ENCODE measurements at places on chromosomes 4 and X.
A peak's percentile ranks its signal among the peaks of the same experiment; 100 is the strongest.

- no peak for DNase-seq
Measured at GRCh38 chrX:1378306-1378759, 13.6 kb downstream of the SLC25A6 start.

- no peak for DNase-seq
Measured at GRCh38 chr4:26325191-26325590, 4.4 kb downstream of the RBPJ start.

DNA sequence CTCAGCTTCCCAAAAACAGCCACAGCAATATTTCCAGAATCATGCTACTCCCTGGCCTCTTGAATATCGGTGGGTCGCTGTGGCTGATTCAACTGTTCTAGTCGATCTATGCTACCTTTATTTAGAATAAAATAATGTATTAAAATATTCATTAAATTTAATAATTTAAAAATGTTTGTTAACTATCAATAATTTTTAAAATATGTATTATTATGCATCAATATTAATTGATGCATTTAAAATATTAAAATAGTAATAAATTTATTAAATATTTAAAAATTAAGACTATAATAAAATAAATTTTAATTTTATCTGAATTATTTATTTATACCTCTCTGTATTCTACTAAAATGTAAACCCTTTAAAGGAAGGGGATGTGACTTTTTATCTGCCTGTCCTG lies 19.0 kb downstream of the ARSD start:
- no peak for DNase-seq

DNA sequence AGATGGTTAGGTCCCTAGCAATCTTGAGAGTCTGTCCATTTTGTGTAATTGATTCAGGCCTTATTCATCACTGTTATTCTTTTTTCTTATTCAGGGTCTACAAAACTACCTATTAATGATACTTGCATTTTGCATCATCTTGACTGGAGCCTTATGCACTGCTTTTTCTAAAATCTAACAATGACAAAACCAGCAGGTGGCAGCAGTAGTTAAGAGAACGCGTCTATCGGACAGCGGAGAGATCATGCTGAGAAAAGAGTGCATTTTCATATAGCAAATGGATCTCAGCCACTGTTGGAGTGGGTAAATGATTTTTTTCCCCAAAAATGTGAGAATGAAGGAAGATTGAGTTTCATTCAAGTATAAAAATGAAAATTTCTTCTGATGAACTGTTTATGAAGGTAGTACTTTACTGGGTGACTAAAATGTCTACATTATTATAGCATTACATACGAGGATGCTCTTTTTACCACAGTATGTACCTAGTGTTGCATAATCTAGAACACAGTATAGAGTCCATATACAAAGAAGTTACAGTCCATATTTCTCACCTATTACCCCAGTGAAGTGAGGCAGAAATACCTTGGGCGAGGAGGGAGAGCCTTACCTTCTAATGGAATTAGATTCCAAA lies 43.2 kb downstream of the TMEM144 start:
- peak; percentile 39 for DNase-seq

DNA sequence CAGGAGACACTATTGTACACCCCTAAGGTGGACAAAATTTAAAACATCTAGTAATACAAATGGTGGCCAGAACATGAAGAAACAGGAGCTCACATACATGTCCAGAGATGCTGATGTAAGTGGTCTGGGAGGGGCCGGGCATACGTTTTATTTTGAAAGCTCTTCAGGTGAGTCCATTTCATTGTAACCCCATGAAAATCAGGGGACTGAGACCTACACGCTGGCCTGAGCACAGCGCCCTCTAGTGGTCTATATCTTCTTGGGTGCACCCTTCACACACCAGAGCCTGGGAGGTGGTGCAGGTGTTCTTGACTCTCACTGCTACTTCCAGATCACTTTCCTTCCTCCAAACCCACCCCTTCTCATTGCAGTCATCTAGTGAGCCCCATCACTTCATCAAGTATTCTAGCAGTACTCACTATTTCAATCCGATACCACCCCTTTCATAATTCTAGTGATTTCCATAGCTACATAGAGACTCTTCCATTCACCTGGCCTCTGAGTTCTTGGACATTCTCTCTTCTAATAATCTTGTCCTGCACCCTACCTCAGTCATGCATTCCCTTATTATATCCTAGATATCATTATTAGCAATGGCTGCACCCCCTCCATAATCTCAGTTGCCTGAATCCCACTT lies 4.3 kb upstream of the TLR6 start:
- no peak for DNase-seq

DNA sequence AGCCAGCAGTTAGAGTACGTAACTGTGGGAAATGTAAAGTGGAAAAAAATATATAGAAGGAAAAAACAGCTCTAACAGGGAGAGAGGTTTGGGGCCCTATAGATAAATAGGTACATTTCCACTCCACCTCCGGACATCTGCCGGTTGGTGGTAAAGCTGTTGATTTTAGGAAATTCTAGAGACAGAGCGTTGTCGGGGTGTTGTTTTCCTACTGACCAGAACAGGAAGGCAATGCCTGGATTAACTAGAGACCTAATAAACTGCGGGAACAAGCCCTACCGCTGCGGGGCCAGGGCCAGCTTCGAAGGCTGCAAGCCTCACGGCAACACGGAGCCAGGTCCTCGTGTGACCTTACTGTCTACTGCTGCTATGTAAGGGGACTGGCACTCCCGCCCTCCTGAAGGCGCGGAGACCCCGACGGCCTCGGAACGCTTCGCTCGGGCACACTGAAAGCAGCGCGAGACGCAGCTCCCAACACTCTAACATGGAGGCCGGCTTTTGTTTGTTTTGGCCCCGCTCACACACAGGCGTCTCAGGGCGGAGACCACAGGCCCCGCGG lies 702 bp upstream of the CDKN2AIP start:
- DNase-seq, result no peak

DNA sequence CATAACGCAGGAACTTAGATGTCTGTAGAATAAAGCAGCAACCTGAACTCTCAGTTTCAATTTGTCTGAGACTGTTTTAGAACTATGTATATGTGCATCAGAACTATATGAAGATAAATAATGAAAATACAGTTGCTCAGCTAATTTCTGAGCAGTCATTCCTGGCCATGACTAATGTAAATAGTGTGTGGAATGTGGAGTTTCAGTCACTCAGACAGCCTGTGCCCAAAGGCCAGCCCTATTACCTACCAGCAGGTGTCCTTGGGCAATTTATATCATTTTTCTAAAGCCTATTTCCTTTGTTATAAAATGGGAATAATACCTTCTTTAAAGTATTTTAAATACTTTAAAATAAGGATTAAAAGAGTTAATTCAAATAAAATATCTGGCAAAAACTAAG lies 56.0 kb upstream of the RELL1 start:
- DNase-seq, result no peak

- DNase-seq, result peak; percentile 27
Measured at GRCh38 chr4:8308144-8308543, 38.6 kb downstream of the HTRA3 start.

DNA sequence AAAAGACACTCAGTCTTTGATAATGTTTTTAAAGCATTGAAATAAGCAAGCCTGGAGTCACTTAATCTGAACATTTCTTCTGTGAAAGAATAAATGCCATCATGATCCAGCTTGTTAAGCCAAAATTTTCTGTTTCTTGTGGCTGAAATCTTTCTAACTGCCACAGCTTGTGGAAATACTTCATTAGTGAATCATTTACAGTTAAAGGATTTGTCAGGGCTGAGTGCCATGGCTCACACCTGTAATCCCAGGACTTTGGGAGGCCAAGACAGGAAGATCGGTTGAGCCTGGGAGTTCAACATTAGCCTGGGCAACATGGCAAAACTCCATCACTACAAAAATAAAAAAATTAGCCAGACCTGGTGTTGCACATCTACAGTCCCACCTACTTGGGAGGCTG lies 93.3 kb upstream of the PDE5A start:
- no peak for DNase-seq

GRCh38 chrX:12447448-12448064 lies 309.3 kb downstream of the FRMPD4 start:
- no peak for DNase-seq

DNA sequence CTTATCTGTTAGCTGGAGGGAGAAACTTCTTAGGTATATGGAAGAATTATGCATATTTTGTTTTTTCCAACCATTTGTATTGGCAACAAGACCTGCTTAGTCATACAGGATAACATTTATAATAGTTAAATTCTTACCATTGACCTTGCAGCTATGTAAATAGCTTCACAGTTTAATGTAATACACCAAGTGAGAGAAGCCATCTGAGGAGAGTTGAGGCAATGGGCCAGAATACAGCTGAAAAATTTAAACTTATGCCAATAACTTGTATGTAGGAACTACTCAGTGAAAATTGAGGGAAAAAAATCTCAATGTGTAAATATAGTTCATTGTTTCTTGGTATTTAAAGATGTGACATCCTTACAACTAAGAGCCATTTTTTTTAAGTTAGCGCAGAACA lies 273.5 kb downstream of the DACH2 start:
- DNase-seq, result no peak

- DNase-seq, result no peak
Measured at GRCh38 chr4:102405821-102406401, 60.6 kb upstream of the SLC39A8 start.

DNA sequence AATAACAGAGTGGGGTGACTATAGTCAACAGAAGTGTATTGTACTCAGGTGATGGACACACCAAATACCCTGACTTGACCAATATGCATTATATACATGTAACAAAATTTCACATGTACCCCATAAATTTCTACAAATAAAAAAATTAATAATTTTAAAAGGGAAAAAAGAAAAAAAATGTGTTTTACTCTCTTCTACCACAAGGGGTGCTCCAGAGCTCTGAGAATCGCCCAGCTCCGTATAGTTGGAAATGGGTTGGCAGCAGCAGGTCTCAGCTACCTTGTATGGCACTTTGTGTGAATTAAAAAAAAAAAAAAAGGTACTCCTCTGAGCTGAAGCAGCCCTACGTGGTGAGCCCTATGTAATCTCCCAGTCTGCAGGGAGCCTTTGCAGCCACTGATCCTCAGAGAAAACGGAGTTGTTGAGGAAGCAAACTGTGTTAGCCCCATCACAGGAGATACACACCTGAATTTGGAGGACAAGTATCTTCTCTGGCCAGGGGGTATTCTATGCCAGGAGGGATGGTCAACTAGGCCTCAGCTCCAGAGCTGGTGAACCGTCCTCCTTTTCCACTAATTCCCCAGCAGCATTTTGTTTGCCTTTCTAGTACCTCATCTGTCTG lies 17.2 kb upstream of the POLA1 start:
- no peak for DNase-seq

DNA sequence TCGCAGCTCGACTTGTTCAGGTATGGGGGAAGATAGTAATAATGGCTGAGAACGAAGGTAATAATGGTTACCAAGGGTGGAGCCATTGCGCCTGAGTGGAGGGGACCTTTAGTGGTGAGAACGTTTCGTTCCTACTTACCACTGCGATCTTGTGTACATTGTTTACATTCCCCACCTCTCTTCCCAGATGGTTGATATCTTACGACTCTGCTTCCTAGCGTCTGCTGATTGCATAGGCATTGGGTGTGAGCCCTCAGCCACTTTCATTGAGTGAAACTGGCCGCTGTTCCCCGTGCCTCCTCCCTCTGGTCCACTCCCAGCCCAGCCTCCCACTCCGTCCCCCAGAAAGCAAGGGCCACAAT lies 850 bp downstream of the IGBP1 start:
- no peak for DNase-seq

DNA sequence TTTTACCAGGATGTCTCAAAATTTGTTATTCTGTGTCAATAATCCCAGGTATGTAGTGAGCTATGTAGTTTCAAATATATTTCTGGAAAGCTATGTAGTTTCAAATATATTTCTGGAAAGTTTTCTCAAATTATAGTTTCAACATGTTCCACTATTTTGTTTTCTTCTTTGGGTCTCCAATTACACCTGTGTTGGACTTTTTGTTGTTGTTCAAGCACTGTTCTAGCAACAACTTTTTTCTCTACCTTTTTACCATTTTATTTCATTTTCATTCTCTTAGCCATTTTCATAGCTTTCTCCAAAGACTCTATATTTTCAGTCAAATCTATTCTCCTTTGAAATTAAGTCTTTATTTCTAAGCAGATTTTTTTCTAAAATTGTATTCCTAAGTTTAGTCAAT lies 88.4 kb downstream of the LCORL start:
- no peak for DNase-seq

DNA sequence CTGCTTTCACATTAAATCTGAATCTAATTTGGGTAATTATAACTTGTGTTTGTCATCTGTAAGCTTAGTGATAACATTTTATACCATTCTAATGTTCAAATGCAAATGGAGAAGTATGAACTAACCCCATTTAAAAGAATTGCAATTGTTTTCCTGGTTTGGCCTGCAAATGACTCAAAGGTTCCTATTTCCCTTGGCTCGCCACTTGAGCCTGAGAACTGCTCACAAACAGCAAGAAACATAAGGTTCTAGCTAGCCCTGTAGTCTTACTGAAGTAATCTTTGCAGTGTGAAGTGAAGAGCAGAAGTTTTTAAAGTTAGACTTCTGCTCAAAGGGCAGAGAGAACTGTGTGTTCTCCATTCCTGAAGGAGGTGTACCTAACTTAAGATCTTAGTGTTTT lies 27.2 kb downstream of the UPRT start:
- no peak for DNase-seq

- no peak for DNase-seq
Measured at GRCh38 chrX:133747196-133747595, 238.2 kb downstream of the GPC3 start.

GRCh38 chr4:30768277-30768676 lies 48.1 kb downstream of the PCDH7 start:
- no peak for DNase-seq
